ENCODE measurements at places on chromosomes 7 and 10.

GRCh38 chr7:30815388-30815854, 44.2 kb downstream of the MINDY4 start:
- DNase-seq, result no peak

DNA sequence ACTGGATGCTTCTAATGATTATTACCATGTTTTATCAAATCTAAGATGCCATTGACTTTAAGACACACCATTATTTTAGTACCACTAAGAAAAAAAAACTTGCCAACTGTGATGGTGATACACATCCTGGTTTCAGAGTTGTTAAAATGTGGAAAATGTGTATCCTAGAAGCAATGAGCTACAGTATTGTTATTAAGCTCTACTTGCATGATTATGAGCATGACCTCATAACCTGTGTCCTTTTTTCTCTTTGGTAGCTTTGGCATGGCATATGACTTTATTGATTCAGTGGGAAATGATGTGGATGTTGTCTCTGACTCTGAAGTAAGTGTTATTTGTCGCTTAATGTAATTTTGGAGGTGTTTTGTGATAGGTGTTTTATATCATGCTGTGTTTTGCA, 3.3 kb downstream of the EDRF1 start:
- DNase-seq, result no peak

- no peak for DNase-seq
Observed at GRCh38 chr7:36736090-36736898, 12.0 kb upstream of the AOAH start.

- DNase-seq, result no peak
Observed at GRCh38 chr10:69045441-69046300, 42.2 kb upstream of the SRGN start.

GRCh38 chr7:157010588-157011332, at the start of gene MNX1:
TSS of gene MNX1 (minus strand) at chr7:157010663. CDS start at chr7:157010350, 313 bp downstream.
- DNase-seq, result no peak
